ENCODE measurements at places on chromosomes 3 and 15. TPM values are rescaled to one million over a fixed set of nuclear protein-coding genes. Genes with fewer than 3 reads are reported as not detected.

GRCh38 chr15:37040072-37040742 is 60.1 kb downstream of the MEIS2 start:
- no peak for DNase-seq

DNA sequence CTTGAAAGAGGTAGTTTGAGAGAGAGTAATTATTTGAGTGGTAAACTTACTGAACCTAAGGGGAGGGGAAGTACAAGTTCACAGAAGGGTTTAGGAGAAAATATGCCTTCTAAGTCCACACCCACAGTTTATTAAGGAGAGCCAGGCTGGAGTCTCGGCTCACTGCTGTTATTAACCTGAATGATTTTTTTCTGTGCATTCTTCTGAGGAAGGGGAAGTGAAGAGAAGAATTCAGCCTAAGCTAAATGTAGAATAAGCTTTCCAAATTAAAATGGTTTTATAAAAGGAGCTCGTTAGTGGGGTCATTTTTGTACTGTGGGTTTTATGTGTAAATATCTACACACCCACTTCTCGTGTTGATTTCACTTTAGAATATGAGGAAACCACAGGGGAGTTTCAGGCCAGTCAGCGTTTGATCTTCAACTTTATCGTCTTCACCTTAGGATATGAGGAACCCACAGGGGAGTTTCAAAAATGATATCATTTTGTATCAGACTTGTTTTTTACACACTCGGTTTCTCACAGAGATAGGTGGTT is 1.5 kb downstream of the WHAMM start:
- peak; percentile 36 for DNase-seq

DNA sequence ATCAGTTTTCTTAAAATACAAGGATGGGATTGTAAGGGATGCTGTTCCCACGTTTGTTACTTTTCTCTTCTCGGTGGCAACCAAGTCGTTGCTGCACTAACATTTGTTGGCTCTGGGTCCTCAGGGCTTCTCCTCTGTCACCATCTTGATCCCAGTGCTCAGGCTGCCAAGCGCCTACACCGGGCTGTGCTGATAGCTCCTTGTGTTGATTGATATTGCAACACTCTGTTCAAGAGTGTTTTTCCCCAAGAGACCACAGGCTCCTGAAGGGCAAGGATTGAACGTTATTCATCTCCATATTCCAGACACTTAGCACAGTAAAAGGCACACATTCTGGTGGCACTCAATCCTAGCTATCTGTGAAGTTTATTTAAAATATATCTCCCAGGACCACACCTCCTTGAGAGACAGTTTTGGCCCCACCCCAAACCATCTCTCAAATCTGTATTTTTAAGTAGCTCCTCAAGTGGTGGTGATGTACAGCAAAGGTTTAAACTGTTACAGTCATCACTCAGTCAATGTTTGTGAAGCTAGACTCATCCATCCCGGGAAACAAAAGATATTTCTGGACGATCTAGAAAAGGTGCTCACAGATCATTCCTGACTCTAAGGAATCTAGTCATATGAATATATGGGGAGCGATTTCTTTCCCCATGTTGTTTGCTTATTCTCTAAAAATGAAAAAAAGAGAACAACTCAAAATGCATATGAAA is 38.5 kb upstream of the FOXP1 start:
- DNase-seq, result no peak

DNA sequence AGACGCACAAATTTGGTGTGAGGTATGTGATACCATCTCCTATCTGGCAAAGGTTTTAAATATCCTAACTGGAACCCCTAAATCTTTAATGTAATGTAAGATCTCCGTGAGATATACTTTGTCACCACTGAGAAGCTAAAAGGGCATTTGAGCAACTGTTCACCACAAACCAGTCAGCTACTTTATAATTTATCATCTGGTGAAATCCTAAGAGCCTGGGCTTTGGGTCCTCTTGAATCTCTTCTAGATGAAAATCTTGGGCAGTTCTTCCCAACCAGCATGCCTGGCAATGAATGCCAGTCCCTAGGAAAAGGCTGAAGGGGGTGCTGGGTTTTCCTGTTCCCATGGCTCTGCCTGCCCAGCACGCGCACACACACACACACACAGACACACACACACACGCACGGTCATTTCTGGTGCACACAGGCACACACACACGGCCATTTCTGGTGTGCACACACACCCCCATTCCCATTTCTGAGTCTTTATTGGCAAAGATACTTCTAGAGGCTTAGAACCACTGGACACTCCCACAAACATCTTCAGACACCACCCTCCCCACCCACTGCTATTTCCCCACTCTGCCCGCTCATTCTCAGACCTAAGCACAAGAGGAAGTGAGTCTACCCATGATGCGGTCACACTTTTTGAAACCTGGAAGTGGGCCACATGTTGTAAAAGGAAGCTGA is 72.6 kb downstream of the MYO1E start:
- peak; percentile 87 for DNase-seq

DNA sequence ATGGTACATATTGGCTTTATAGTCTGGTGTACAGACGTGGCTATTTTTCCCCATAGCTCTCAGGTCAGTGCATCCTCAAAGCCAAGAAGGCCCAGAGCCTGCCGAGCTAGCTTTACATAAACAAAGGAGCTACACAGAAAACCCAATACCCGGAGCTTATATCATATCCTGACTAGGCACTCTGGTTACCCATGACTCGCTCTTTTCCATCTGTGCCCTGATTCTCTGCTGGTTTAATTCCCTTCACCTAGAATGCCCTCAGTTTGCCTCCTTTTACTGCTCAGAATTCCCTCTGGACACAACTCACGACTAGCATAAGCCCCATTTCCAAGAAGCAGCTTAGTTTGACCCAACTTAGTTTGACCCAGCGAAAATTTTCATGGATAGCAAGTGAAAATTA is 110.8 kb downstream of the TIGIT start:
- no peak for DNase-seq

GRCh38 chr15:30918366-30918765 is 14.7 kb downstream of the FAN1 start:
- no peak for DNase-seq

DNA sequence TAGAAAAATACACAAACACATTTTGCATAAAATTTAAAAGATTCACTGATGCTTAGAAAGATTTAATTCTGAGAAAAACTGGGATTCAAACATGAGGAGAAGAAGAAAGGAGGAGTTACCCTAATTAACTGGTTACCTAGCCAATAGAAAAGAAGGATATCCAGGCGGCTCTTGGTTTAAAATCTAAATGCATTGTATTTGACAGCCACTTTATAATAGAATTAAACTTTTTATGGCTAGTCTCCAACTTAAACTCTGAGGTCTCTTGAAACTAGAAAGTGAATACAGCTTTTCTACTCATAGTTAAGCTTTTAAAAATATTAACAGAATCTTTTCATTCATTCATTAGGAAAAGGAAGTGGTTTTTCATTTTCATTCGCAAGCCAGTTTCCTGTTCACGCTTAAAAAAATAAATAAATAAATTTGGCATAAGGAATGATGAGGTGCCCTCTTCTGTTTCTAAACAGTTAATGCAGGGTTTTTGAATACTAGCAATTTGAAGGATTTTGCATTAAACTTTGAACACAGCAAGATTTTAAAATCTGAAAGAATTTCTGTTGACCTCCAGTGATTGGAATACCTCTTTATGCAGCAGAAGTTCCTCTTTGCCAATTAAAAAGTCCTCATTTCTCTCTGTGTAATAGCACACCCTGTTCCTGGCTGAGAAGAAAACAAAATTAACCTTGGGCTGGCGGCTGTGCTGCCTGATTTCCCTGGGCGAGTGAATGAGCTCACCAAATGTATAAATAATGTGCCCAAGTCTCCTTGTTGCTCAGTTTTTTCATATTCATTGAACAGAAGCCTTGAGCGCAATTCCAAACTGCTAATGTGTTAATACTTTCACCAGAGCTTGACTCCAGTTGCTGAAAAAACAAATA is 105.1 kb downstream of the ZMAT3 start:
- DNase-seq, result peak; percentile 62

DNA sequence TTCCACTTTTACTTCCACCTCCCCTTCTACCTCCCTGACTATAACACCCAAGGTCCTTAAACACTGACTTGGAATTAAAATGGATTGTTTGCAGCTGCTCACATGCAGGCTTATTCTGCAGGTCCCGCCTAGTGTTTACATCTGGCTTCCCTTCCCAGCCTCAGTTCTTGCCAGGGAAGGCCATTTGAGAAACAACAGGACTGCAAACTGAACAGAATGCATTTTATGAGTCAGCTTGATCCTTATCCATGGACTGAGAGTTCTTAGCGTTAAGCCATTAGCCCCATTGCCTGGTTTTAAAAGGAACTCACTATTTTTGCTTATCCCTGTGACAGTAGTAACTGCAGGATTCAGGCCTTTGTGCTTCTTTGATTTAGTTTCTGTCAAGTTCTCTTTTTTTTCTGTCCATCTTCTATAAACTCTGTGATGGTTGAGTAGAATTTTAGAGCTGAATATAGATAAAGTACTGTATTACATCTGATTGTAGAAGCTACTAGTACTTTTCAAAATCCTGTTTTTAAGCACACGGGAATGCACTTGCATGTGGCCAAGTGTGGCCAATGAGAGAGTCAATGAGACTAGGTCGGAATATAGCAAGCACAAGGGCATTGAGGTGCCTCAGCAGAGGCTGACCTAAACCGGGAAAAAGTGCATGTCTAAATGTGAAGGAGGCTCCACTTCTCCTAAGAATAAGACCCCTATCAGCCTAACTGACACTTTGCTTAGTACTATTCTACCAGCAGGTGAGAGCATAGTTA is 106.4 kb downstream of the TUSC7 start:
- no peak for DNase-seq

GRCh38 chr3:181948286-181948685 is 236.6 kb downstream of the SOX2 start:
- peak; percentile 33 for DNase-seq

GRCh38 chr3:189944285-189945145 is 176.2 kb downstream of the P3H2 start:
- no peak for DNase-seq

GRCh38 chr3:13034109-13034800 is 39.0 kb downstream of the IQSEC1 start:
- DNase-seq, result no peak

DNA sequence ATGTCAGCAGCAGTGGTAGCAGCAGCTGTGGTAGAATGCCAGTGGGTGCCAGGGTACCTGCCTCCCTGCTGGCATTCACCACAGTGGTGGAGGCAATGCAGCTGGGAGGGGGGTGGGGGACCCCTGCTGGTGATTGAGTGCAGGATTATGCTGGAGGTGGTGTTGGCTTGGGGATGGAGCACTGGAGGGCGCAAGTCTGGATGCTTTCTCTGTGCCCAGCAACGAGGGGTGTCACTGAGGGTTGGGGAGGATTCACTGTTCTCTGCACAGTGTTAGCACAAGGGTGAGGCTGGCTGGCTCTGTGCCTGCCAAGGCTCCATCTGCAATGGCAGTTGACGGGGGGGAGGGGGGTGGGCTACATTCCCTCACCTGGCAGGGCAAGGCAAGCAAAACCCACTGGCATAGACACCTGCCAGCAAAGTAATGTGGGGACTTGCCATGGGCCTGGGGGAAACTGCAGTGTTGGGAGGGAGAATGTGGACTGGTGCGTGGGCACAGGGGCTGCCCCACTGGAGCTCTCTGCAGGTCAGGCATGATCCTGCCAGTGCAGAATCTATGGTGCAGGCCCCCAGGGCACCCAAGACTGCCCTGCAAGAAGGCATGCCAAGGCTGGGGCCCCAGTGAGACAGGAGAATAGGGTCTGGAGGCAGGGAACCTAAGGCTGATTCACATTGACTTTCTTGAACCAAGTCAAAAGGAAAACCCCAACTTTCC is 64.3 kb downstream of the MINDY4B start:
- peak; percentile 1 for DNase-seq

DNA sequence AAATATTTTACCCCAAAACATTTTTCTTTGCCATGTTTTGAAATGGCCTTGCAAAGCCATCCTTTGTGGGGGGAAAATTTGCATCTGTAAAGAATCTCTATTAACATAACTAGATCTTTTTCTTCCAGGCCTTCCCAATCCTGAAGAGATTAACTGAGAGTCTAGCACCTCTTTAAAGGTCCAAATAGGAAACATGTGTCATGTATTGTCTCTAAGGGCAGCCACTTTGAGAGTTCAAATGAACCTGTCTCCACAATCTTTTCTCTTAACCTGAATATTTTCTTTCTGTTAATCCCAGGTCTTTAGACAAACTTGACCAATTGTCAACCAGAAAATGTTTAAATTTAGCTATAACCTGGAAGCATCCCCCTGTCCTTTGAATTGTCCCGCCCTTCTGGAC is 236.6 kb upstream of the PROK2 start:
- no peak for DNase-seq

DNA sequence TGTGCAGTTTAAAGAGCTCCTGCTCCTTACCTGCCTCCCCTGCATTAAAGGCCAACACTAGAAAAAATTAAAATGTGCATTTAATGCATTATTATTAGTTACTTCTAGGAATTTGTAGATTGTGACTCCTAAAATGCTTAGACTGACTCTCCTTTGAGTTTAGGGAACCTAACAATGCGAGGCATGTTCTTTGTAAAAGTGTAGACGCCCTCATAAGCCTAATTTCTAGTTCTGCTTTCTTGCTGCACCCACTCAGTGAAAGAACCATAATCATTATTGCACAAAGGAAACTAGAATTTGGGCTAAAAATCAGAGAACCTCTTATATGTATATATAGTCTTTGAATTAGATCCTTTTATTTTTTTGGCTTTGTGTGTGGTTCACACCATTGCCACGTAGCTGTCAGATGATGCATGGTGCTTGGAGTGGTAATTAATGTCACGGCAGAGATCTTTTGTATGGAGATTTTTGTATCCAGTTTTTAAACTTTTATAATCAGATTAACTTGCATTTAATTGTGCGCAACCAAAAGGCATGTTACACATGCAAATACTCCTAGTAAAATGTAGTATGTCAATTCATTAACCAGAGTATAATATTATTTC is 710 bp downstream of the ABHD10 start:
- peak; percentile 51 for DNase-seq

- no peak for DNase-seq
Measured at GRCh38 chr15:40257656-40258450, 19.0 kb downstream of the PAK6 start.

- DNase-seq, result no peak
Measured at GRCh38 chr3:151201051-151201730, 1.8 kb downstream of the GPR171 start.

DNA sequence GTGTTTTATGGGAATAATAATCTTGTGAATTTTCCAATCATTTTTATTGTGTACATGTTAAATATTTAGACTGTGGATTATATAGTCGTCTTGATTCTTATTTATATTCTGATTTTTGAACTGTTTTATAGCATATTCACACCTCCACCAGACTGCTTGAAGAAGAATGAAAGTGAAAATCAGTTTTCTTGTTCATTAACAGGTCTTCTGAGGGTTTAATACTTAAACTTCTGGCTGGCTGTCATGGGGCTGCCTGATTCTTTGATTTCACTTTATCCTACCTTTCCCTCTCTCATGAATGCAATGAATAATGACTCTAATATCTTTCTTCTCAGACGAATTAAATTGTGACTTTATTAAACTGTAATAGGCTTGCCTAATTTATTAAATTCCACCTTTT is 56.2 kb downstream of the ATP2C1 start:
- no peak for DNase-seq

- no peak for DNase-seq
Measured at GRCh38 chr15:64883100-64883581, 28.6 kb upstream of the ANKDD1A start.

The ZMYND10 gene
- total RNA-seq, result 2.8 TPM

The MYH15 gene
- 0.06 TPM for total RNA-seq

The SHISA5 gene
- 97.3 TPM for total RNA-seq

The QARS1 gene
- total RNA-seq, result 459 TPM

The ZIC1 gene
- total RNA-seq, result not detected

The SLC12A1 gene
- not detected for total RNA-seq

The UBE2E1 gene
- total RNA-seq, result 142 TPM

The EFL1 gene
- total RNA-seq, result 25.1 TPM

The SH2D7 gene
- not detected for total RNA-seq

The GTPBP8 gene
- total RNA-seq, result 21.9 TPM

The VEPH1 gene
- total RNA-seq, result not detected

The MAGEL2 gene
- total RNA-seq, result not detected

The HESX1 gene
- total RNA-seq, result 6.0 TPM

The TASOR gene
- 144 TPM for total RNA-seq

Measured in OCI-LY7 (cell line).